A673 (cell line): ENCODE measurements at places on chromosomes 1 and 21.
A peak's percentile ranks its signal among the peaks of the same experiment; 100 is the strongest.

DNA sequence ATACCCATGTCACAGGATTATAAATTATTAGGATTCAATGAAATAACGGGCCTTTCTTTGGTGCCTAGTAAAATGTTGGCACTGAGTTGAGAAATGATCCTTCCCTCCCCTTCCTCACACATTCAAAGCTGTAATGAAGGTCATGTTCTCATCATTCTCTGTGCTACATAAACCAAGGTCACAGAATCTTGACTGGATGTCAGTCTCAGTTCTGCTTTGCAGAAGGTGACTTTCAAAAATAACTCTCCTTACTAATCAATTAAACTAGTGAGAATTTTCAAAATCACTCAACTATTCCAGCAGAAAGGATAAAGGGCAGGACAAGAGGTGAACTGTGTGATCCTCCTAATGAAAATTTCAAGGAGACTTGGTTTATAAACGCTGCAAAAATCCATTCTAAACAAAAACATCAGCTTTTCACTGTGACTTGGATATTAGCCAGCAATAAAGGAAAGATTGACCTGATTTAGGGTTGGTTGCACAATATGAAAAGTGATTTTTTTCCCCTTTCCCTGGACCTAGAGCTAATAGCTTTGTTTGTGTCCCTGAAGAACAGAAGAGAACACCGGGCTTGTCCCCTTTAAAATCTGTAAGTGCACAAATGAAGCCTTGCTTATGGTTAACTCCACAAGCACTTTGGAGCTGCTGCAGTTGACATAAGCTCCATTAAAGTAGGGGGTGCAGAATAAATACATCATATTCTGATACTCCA is 120.1 kb downstream of the SEC16B start:
- DNase-seq: no peak

DNA sequence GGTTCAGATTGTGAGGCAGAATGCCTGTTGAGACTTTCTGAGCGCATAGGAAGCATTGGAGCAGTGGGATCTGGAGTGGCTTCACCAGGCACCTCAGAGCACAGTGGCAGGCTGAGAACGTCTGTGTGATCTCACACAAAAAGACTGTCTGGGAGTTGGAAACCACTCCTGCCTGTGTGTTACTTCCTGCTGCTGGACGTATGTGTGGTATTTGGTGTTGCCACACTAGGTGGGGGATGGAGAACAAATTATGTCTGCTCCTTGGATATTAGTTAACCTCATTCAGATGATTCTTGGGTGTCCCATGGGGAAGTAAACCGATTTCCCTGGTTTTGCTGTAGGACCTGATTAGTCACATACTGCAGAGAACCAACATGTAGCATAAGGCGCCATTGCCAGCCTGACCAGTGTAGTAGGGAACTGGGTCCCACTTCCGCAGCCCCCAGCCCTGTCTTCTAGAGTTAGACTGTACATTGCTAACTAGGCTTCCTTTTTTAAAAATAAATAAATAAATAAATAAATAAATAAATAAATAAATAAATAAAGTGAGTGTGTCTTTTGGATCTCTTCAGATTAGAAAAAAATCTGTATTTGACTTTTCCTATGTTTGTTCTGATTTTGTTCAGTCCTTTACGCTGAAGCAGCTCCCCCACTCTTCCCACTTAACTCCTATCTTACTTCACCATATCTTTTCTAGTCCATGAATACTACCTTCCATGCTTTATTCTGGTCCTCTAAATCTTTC is 26.9 kb downstream of the UCK2 start:
- DNase-seq: peak; percentile 53

DNA sequence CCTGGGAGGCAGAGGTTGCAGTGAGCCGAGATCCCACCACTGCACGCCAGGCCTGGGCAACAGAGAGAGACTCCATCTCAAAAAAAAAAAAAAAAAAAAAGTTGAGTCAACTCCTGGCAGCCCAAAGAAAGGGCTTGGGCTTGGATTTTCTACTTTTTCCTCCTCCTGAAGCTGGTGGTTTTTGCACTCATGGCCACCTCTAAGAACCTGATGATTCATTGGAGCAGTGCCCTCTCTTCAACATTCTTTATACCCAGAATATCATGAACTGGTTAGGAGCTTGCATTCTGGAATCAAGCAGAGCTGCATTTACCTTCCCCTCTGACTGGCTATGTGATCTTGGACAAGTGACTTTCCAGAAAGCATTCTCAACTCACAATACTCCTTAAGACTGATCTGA is 3.5 kb upstream of the ACTA1 start:
- no peak for DNase-seq

DNA sequence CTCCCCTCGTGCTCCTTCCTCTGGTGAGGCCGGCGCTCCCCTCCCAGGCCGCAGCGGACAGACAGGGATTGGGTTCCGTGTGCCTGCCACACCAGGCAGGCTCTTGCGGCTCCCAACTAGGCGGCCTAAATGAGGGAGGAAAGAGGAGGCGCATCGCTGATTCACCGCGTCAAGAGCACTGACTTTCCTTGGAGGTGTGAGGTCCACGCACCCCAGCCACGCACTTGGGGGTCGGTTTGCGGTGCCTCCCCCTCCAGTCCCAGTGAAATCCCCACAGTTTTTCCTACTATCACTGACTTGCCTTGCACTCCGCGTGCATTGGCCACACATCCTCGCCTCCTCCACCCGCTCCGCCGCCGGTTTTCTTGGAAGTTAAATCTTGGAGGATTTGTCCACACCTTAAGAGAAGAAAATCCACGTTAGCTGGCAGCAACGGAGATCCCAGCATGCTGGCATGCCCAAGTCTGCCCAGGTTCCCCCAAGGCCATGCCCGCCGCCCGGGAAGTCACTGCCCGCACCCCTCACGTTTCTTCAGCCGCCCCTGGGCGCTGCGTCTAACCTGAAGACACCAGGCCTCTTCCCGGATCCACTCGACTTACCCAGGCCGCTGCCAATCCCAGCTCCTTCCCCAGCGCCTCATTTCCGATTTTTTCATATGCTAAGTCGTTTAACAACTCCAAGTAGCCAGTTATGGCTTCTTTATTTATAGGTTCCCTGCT is 1.1 kb upstream of the FOXD3 start:
- DNase-seq: no peak

- DNase-seq: no peak
Measured at GRCh38 chr1:24119489-24119858, 7.5 kb upstream of the MYOM3 start.

GRCh38 chr1:46530791-46531409 is 20.5 kb downstream of the KNCN start:
- no peak for DNase-seq
